Daoy (cell line): ENCODE measurements at places on chromosomes 4 and X. TPM values are rescaled to one million over a fixed set of nuclear protein-coding genes. Genes with fewer than 3 reads are reported as not detected.

The RAB39B gene
- total RNA-seq: 0.29 and 0.48 TPM in 2 replicates

- no peak for DNase-seq
Observed at GRCh38 chr4:183149616-183150539, 50.8 kb downstream of the WWC2 start.

The BMP3 gene
- total RNA-seq: 0.63 TPM in 1 of 2 replicates, not detected in the other

- DNase-seq: no peak
Observed at GRCh38 chr4:17665346-17665745, 50.9 kb downstream of the MED28 start.

DNA sequence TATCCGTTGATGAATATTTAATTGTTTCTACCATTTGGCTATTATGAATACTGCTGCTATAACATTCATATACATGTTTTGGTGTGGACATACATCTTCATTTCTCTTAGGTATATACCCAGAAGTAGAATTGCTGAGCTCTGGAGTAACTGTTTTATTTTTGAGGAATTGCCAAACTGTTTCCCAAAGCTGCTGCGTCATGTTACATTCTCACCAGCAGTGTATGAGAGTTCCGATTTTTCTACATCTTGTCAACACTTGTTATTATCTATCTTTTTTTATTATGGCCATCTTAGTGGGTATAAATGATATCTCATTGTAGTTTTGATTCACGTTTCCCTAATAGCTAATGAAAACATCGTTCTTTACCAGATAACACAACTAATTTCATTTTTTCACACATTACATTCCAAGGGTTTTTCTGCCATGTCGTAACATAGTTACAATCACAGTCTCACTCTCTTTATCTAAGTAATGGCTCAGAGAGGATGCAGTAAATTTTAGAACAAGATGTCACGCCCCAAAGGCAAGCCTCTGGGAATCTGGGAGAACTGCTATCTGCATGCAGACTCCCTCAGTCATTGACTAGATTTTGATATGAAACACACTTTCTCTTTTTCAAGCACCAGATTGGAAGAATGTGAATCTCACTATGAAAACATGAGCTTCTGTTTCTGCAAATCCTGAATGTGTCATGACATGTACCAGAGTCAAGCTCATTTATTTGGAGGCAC lies 10.3 kb downstream of the ARHGAP6 start:
- no peak for DNase-seq

GRCh38 chrX:20361081-20361889 lies 94.6 kb upstream of the RPS6KA3 start:
- peak; percentile 11 for DNase-seq

The NIPAL1 gene
- total RNA-seq: 0.54 and 3.0 TPM in 2 replicates

GRCh38 chr4:71807469-71807868 lies 23.6 kb upstream of the GC start:
- no peak for DNase-seq

DNA sequence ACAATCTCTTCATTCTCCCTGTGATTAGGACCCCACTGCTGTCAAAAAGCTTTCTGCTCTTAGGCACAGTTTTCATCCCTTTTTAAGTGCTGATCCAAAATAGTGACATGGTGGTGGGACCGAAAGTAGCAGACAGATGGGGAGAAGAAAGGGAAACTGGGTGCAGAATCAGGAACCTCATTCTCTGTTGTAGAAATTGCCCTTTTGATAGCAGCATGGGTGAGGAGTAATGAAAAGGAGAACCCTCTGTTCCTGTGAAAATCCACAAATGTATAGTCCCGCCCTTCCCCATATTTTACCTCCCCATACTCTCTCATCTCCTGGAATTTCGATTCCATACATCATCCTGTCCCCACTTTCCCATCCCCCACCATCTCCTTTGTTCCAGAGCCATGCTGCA lies 126.5 kb downstream of the STIM2 start:
- no peak for DNase-seq

The NLGN3 gene
- total RNA-seq: not detected in 2 replicates

DNA sequence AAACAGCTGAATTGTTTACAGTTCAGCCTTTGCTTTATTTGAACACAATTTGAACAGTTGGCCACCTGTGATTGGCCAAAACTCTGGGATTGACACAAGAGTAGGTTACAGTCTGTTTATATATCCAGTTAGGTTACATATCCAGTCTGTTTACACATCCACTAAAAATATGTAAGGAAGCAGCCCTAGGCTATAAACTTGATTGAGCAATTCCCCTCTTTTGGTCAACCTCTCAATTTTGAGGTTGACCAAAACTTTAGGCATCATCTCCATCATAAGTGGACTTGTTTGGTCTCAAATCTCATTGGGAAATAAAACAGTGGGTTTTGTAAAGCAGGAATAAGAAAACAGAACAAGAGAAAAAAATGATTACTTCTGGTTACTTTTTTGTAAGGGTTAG lies 190.8 kb downstream of the SPATA18 start:
- DNase-seq: no peak

GRCh38 chrX:119130911-119131310 lies 3.3 kb upstream of the KIAA1210 start:
- no peak for DNase-seq

- DNase-seq: no peak
Observed at GRCh38 chr4:144374065-144374464, 233.5 kb upstream of the GYPA start.

DNA sequence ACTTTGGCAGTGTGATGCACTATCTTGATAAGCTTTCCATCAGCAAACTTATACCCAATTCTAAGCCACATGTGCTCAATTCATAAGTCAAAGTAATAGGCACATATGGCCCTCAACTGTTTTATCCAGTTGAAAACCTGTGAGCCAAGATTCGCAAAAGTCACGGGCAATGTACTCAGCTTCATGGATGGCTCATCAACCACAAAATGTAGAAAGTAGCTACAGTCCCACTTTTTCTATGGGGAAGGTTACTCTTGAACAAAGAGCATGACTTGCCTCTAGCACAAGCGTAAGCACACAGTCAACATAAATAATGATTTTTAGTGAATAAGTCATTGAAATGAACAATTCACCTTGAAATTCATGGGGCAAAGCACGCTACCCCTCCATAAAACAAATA lies 25.1 kb upstream of the DDX53 start:
- no peak for DNase-seq

DNA sequence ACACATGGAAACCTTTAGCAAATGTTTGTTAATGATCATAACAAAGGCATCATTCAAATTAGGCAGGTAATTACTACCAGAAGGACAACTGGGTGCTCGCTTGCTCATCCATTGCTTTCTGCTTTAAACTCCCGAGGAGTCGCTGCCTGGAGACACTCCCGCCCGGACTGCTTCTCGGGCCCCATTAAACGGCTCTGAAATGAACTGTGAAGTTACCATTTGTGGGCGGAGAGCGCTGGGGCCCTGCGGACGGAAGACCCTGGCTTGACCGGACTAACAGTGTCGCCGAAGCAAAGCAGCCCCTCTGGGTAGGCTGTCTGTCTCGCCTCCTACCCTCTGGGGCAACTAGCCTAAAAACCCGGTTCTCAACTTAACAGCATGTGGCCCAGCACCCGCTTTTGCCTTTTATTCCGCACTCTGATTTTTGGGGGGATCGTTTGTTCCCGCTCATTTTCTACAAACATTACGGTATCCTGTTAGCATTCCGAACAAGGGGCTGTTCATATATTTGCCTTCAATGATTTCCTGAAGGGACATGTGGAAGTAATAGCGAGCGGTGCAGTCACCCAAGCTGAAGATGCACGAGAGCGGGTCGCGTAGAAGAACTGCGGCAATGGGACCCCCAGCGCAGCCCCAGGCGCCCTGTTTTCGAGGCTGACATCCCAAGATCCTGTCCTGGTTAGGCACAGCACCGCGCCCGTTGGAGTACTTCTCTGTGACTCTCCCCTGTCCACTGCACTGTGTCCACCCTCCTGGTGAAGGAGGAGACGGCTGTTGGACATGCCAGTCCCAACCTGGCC lies 1.6 kb upstream of the PDGFRA start:
- peak; percentile 35 for DNase-seq

The HTN1 gene
- not detected in 2 replicates for total RNA-seq

DNA sequence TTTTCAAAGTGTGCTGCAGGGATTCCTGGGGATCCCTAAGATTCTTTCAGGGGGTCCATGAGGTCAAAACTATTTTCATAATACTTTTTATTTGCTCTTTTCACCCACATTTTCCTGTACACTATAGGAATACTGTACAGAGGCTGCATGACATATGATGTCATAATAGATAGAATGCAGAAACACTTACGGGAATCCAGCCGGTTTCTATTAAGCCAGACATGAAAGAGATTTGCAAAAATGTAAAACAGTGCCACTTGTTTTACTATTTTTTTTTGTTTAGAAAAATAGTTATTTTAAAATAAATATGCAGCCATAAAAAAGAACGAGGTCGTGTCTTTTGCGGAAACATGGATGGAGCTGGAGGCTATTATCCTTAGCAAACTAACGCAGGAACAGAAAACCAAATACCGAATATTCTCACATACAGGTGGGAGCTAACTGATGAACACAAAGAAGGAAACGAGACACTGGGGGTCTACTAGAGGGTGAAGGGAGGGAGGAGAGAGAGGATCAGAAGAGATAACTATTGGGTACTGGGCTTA lies 5.0 kb downstream of the ZFX start:
- no peak for DNase-seq

The PHKA1 gene
- 6.4 and 9.5 TPM in 2 replicates for total RNA-seq

The PHOX2B gene
- total RNA-seq: not detected in 2 replicates

DNA sequence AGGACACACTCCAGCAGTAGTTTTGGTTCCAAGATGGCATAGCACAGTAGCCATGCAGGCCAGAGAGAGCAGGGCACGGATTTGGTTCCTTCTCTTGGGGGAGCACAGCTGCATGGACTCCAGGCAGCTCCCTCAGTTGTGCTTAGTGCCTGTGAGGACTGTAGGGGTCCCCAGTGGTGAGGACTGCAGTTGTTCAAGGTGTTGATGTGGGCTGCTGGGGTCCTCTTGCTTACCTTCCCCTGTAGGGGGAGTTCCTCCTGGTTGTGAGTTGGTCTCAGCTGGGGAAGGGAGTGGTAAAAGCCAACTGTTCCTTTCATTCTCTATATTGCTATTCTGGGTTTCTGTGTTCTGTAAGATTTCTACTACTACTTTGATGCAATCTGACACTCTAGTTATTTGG lies 606.5 kb downstream of the MAGEB5 start:
- DNase-seq: no peak

DNA sequence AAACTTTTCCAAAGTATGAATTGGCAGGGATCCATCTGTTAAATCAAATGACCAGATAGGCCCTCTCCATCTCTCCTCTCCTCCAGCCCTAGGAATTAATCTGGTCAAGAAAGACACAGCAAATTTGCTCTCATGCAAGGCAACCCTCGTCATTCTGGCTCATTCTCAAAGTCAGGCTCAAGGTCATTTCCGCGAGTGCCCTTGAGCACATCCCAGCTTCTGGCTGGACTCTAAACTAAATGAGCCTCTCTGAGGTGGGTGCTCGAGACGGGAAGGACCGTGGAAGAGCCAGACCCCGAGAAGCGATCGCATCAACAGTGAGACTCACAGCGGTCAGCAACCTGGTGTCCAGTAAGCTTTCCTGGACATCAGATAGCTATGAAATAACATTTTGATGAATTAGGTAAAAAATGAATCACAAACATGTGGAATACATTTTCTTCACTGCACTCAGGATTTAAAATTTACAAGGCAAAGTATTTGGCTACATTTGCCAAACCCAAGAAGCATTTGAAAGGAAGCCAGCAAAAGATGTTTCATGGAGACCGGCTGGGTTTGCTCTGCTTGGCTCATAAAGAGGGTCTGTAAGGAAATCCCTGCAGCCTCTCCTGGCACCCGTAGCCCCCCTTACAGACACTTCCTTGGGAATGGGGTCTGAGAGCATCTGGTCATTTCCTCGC lies 121.0 kb downstream of the ENPP6 start:
- no peak for DNase-seq

The FAM47A gene
- not detected in 2 replicates for total RNA-seq
